ENCODE measurements at places on chromosomes 1 and 21.

DNA sequence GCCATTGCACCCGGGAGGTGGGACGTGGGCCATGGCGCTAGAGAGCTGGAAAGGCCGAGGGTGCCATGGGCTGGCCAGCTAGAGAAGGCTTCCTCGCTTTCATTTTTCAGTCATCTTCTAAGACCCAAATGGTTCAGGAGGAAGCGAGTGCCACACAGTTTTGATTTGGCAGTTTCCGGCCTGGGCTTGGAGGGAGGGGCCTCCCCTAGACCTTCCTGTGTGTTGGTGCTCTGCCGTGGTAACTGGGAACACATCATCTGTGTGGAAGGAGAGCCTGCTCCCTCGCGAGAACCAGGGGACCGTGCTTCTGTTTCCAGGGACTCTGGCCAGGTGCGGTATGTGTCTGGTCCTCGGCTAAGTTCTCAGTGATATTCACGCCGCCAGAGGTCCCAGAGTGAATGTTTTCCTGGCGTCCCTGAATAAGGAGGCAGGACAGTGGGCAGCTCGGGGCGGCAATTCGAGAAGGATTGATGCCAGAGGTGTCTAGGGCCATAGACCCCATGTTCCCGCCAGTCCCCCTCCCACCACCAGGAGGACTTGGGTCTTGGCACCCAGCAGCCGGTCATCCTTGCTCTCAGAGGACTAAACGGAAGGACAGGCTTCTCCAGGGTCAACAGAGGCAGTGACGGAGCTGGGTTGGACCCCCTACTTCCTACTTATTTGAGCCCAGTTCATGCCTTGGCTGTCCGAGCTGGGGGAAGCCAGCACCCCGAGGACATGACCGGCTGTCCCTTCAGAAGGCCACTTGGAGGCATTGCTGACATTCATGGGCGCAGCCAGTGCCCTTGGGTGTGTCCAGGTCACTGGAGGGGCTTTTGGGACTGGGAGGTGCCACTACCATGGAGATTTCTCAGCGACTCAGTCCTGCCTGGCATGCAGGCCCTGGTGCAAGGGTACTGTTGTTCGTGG, 2.7 kb upstream of the NPHP4 start:
- no peak overlapping the region for H3K27ac ChIP-seq
- no peak overlapping the region for H3K4me3 ChIP-seq
- peak; percentile 30 for DNase-seq
- H3K4me1 ChIP-seq: no peaks in the 10 kb centered on the region
- H3K36me3 ChIP-seq: no peaks in the 10 kb centered on the region

- no peak for DNase-seq
- no peak overlapping the region for H3K4me3 ChIP-seq
- no peaks in the 10 kb centered on the region for H3K4me1 ChIP-seq
- H3K27ac ChIP-seq: no peak overlapping the region
- H3K27me3 ChIP-seq: no peaks in the 10 kb centered on the region
- H3K36me3 ChIP-seq: no peaks in the 10 kb centered on the region
Observed at GRCh38 chr1:82695443-82695842, 894.7 kb downstream of the ADGRL2 start.

DNA sequence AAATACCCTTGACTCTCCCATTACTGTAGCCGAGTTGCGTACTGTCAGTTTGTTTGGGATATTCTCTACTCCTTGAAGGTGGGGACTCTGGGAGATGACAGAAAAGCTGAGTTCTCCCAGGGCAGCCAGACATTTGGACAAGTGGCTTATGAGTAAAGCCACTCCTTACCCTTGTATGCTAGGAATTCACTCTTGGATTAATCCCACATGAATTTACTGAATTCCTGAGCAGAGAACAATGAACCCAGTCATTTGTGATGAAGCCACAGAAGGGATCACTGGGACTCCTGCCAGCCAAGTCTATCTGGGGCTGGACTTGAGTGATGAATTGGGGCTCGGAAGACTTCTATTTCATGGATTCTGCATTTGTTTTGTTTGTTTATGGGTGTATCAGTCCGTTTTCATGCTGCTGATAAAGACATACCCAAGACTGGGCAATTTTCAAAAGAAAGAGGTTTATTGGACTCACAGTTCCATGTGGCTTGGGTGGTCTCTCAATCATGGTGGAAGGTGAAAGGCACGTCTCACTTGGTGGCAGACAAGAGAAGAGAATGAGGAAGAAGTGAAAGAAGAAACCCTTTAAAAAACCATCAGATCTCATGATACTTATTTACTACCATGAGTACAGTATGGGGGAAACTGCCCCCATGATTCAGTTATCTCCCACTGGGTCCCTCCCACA, 25.1 kb downstream of the C1orf116 start:
- DNase-seq: peak; percentile 70
- H3K4me1 ChIP-seq: no peaks in the 10 kb centered on the region
- no peak overlapping the region for H3K4me3 ChIP-seq

DNA sequence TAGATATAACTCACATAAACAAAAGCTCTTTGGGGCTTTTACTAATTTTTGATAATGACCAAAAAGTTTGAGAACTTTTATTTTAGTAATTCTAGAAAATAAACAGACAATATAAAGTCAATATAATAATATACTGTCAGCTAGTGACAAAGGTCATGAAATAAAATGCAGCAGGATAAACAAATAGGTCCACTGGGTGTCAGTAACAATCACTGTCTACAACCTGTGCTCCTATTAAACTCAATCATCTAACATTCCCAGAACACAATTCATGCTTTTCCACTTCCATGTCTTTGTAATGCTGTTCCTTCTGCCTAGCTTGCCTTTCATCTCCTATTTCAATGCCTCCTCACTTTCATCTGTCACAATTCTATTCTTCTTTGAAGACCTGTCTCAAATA, 186.1 kb downstream of the GIPC2 start:
- no peak for DNase-seq
- no peaks in the 10 kb centered on the region for H3K4me1 ChIP-seq
- no peak overlapping the region for H3K4me3 ChIP-seq
- H3K36me3 ChIP-seq: no peaks in the 10 kb centered on the region
- H3K27ac ChIP-seq: no peak overlapping the region

GRCh38 chr1:24322470-24323177, 3.5 kb downstream of the GRHL3 start:
- DNase-seq: no peak
- H3K27me3 ChIP-seq: no peaks in the 10 kb centered on the region
- H3K4me3 ChIP-seq: peak overlapping the region; percentile 35
- no peak overlapping the region for H3K27ac ChIP-seq

DNA sequence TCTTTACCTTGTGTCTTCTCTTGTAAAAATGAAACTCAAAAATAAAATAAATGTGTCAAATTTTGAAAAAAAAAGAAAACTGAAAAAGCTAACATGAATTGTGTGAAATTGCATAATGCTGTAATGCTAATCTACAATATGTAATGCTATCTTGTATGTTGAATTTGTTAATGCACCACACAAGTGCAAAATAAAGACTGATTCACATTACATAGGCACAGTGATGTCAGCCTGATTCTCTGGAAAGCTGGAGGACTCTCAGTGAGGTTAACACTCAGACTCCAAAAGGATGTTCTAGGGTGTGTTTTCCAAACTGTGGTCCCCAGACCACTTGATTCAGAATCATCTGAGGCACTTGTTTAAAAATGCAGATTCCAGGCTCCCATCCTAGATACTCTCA, 25.6 kb downstream of the SYT11 start:
- no peak for DNase-seq
- no peaks in the 10 kb centered on the region for H3K36me3 ChIP-seq
- H3K4me3 ChIP-seq: no peak overlapping the region

GRCh38 chr1:155591770-155592169, 18.2 kb upstream of the MSTO1 start:
- H3K27ac ChIP-seq: no peak overlapping the region
- H3K4me3 ChIP-seq: no peak overlapping the region
- no peaks in the 10 kb centered on the region for H3K36me3 ChIP-seq
- H3K4me1 ChIP-seq: no peaks in the 10 kb centered on the region

DNA sequence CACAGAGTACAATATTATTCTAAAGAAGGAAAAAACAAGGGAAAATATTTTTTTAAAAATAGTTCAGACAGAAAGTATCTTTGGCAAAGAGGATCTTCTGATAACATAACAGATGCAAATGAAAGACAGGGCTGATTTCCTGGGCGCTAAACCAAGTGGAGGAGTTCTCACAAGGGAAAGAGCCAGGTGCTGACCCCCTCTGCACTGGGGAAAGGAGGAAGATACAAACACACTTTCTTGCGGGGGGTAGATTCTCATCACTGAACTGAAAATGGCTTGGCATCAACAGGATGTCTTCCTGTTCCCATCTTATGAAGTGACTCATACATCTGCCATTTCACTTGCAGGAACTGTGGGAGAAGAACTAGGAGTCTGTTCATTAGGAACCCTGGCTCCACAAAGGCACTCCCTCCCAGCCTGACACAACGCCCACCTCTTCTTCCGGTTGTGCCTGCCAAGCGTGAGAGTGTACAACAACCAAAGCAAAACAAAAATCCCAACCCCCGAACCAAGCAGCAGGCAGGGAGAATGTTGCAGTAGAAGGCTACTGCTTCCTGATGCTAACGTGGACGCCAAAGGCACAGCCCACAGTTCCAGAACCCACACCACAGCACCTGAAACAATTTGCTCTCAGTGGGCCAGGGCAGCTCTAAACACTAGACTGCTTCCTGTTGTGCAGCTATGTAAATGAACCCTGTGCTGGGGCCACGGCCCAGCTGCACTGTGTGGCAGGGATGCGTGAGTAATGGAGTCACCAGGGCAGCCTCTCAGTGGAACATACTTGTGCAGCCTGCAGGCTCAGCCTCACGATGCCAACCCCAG, 51.0 kb downstream of the GADD45A start:
- peak overlapping the region; percentile 66 for H3K27ac ChIP-seq
- no peak overlapping the region for H3K4me3 ChIP-seq
- H3K4me1 ChIP-seq: peaks cover 11% of the 10 kb centered on the region
- no peaks in the 10 kb centered on the region for H3K27me3 ChIP-seq
- DNase-seq: peak; percentile 38
- H3K36me3 ChIP-seq: no peaks in the 10 kb centered on the region

- no peak for DNase-seq
- no peaks in the 10 kb centered on the region for H3K4me1 ChIP-seq
- H3K4me3 ChIP-seq: no peak overlapping the region
- H3K36me3 ChIP-seq: no peaks in the 10 kb centered on the region
Observed at GRCh38 chr1:192976576-192976975, 82.6 kb downstream of the UCHL5 start.

DNA sequence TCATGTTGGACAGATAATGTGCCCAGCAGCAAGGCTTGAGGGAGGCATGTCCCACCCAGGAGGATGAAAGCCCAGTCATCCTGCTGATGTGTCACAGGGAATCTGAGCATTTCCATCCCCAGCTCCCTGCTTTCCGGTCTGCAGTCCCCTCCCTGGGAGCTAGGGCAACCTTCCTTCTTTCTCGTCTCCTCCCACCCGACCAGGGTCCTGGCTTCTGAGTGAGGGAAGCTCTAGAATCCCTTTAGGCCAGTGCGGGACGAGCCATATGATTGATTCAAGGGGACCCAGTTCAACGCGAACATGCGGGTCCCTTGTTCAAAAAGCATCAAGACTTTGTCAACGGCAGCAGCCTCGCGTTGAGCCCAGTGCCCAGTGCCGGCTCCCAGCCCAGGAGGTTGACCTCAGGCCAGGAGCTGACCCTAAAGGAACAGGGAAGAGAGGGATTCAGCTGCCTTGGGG, 96.7 kb upstream of the TMPRSS2 start:
- H3K27me3 ChIP-seq: no peaks in the 10 kb centered on the region
- no peak overlapping the region for H3K27ac ChIP-seq
- DNase-seq: peak; percentile 19
- H3K4me1 ChIP-seq: peaks cover 4% of the 10 kb centered on the region
